Natural killer cell (primary cell): ENCODE measurements at places on chromosomes 1 and 21. TPM values are rescaled to one million over a fixed set of nuclear protein-coding genes. Genes with fewer than 3 reads are reported as not detected.

Gene GPR37L1
- not detected for total RNA-seq

Gene HES3
- not detected for total RNA-seq

Gene MATN1
- total RNA-seq = 1.2 TPM

Gene GJA8
- not detected for total RNA-seq

GRCh38 chr1:98490099-98490498, 171.4 kb upstream of the SNX7 start:
- no peaks in the 10 kb centered on the region for H3K27me3 ChIP-seq
- no peak overlapping the region for H3K4me3 ChIP-seq
- no peak for DNase-seq
- no peak overlapping the region for H3K27ac ChIP-seq

GRCh38 chr1:88061492-88062177, 622.4 kb upstream of the PKN2 start:
- DNase-seq = no peak
- H3K27me3 ChIP-seq = no peaks in the 10 kb centered on the region
- no peak overlapping the region for H3K27ac ChIP-seq
- no peaks in the 10 kb centered on the region for H3K36me3 ChIP-seq
- no peak overlapping the region for H3K4me3 ChIP-seq

- H3K4me1 ChIP-seq = peaks cover 58% of the 10 kb centered on the region
- H3K4me3 ChIP-seq = no peak overlapping the region
- DNase-seq = no peak
- H3K27me3 ChIP-seq = no peaks in the 10 kb centered on the region
Measured at GRCh38 chr1:30042438-30043147, 680.8 kb downstream of the MATN1 start.

DNA sequence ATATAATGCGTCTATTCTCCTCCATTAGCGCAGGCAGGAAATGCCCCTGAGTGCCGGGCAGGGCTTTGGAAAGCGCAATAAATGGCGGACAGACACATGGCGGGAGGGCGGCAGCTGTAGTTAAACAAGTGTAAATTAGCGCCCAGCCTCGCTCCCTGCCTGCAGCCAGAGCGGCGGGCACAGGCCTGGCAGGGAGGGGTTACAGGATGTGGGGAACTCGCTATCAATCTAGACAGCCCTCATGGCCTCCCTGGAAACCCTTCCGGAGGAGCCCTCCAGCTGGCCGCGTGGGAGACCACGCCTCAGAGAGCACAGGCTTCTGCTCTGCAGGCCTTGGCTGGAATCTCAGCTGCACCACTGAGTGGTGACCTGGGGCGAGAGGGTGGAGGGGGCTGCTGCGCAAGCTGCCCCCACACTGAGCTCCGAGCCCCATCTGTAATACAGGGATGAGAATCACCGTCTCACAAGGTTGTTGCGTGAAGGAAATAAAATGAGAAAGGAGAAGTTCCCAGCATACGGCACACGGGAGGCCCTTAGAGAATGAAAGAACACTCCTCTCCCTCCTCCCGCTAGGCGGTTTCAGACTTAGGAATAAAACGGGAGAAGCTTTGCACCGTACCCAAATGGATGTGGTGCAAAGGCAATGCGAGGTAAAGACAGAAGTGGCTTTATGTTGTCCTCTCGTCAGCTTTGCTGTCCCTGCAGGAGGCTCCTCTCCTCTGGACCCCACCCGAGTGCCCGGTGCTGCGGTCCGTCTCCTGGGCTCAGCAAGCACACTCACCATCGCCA, 167.2 kb upstream of the POU3F1 start:
- no peak overlapping the region for H3K4me3 ChIP-seq
- DNase-seq = no peak
- no peaks in the 10 kb centered on the region for H3K4me1 ChIP-seq
- no peaks in the 10 kb centered on the region for H3K36me3 ChIP-seq

DNA sequence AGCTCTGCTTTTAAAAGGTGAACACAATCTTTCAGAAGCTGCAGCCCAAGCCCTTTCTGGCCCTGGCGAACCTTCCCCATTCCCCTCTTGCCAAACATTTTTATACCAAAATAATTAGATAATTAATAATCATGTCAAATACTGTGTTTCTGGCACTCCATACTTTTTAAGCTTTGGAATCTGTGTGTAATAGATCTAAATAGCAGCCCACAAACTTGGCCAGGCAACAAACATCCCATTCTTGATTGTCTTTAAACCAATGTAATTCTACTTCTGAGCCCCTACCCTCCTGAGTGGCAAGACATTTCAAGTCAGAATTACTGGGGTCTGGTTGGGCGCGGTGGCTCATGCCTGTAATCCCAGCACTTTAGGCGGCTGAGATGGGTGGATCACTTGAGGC, 137.7 kb downstream of the NAV1 start:
- no peaks in the 10 kb centered on the region for H3K27me3 ChIP-seq
- DNase-seq = no peak
- no peaks in the 10 kb centered on the region for H3K36me3 ChIP-seq
- H3K27ac ChIP-seq = no peak overlapping the region
- no peak overlapping the region for H3K4me3 ChIP-seq
- H3K4me1 ChIP-seq = no peaks in the 10 kb centered on the region
